ENCODE measurements at places on chromosomes 4 and X.

GRCh38 chrX:149074398-149074797 lies 430.7 kb downstream of the IDS start:
- peak; percentile 6 for DNase-seq

- DNase-seq, result no peak
Observed at GRCh38 chrX:30065226-30065625, 150.1 kb upstream of the MAGEB2 start.

GRCh38 chr4:16916719-16917337 lies 18.4 kb upstream of the LDB2 start:
- DNase-seq, result peak; percentile 54

DNA sequence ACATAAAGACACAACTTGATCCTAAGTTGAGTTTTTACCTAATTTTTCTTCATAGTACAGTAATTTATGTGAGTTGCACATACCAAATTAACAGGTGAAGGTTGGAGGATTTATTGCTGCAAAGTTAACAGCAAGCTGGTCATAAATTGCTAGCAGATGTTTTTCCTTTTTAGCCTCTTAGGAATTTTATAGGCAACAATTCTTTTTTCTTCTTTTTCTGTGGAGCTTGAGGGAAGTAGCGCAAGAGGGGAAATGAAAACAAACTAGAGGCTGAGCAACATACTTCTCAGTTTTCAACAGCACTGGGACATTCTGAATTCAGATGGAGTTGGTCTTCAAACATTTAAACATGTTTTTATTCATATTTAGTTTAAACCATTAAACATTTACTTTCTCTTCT lies 63.7 kb upstream of the TLR2 start:
- DNase-seq, result no peak

- no peak for DNase-seq
Observed at GRCh38 chrX:38992441-38993096, 191.3 kb downstream of the MID1IP1 start.

DNA sequence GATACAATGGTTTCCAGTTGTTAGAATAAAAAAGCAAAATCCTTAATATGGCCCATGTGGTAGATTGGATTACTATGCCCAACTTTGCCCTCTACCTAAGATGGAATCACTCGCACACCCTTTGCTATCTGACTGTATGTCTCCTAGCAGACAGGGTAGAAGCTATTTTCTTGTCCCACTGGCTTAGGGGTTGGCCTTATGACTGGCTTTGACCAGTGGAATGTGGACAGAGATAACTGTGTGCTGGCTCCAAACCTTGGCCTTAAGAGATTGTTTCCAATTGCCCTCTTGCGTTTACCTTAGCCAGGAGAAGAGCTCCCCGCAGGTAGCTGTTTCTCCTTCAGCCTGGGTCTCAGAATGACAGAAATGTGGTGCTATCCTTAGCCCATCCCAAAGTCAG lies 355.9 kb downstream of the BCOR start:
- no peak for DNase-seq

DNA sequence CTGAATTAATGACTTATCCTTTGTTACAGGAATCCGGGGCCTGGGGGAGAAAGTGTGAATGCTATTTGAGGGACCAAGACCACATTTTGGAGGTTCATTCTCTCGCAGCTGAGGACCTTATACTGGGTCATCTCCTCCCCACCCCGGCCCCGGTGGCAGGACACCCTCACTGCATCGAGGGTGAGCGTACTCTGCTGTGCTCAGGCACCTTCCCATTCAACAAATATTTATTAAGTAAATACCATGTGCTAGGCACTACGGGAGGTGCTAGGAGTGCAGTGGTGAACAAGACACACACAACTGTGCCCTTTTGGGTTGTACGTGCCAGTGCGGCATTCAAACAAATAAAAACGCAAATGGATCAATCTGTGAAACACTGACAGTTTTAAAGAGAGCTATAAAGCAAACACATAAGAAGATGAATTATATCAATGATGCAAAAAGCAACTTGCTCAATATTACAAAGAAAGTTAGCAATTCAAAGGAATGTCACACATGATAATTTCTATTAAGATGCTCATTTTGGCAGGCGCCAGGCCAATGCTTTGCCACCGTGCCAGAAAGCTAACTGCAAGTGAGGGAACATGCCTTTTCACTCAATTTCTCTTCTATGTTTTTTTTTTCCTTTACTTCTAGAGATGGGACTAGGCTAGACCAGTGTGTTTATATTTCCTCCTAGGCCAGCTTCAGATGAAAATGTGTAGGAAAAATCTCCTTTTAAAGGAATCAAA lies 24.6 kb downstream of the ADGRG2 start:
- no peak for DNase-seq

- DNase-seq, result no peak
Observed at GRCh38 chr4:177271091-177271490, 38.6 kb upstream of the NEIL3 start.

DNA sequence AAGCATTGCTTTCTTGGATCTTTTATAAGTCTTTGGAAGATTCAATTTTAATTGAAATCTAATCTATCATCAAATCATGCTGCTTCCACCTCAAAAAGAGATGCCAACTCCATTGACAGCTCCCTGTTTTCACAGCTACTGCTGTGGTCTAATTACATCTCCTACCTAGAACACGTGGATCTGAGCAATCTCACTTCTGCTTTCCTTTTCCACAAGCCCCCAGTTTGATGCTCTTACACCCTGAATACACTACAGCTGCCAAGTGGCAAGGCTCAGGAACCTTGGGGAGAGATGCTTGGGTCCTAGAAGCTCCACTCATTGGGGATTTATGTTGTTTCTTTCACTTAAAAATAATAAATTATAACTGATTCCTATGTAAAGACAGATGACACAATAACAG lies 172.0 kb downstream of the CFAP299 start:
- peak; percentile 26 for DNase-seq

- DNase-seq, result peak; percentile 6
Observed at GRCh38 chrX:39652336-39652735, 445.4 kb downstream of the BCOR start.

- no peak for DNase-seq
Observed at GRCh38 chrX:128543114-128543513, 490.9 kb upstream of the ACTRT1 start.

DNA sequence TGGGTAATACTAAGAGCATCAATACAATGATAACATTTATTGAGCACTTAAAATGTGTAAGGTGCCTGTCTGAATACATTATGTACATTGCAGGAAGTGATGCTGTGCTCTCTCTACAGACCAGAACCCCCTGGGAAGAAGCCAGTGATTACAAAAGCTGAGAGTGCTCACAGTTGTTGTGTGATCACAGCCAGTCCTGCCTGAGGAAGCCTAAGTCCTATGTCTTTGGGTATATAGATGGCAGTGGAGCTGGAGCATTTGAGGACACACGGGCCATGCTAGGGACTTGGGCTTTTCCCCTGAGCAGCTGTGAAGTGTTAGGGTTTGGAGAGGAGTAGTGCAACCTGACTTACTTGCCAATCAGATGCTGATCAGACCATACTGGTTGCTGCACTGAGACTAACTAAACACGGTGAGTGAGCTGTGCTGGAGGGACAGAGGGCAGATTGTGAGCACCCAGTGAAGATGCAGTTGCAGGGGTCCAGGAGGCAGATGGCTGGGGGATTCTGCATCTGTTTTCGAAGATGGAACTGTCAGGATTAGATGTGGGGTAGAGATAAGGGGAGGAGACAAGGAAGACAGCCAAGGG lies 60.8 kb upstream of the TBC1D14 start:
- DNase-seq, result no peak

DNA sequence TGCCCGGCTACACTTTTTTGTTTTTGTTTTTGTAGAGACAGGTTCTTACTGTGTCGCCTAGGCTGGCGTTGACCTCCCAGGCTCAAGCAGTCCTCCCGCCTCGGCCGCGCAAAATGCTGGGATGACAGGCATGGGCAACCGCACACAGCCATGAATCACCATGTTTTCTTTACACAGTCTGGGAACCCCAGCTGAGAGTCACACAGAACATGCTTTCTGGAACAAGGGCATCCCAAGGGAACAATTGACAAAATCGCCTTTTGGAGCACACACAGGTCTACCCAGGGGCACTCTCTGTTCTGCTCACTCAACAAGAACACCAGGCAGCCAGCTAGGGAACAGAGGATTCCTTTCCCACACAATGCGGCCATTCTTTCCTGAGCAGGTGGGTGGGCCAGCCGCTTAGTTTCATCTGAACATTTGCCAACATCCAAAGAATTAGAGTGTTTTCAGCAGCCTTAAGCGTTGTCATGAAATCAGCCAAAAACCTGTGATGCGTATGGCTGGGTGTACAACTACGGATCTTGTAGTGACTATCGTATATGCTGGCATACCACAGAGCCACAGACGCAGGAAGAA lies 15.7 kb downstream of the PRKX start:
- peak; percentile 73 for DNase-seq

GRCh38 chr4:40621229-40621591 lies 8.5 kb downstream of the RBM47 start:
- no peak for DNase-seq

DNA sequence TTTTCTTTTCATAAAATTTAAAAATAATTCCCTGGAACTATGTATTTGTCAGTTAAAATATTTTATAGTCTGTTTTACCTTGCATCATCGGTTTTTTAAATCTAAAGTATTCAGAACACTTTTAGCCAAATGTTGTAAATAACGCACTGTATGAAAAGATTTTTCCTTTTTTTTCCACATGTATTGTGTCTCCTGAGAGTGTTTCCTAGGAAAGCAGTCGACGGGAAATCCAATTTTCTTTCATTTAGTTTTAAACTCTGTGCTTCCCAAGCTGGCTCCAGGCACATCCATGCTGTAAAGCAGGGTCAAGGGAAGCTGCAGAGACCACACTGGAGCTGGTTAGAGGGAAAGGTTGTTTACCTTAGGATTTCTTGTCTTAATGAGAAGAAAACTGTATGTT lies 1724.3 kb upstream of the TENM3 start:
- no peak for DNase-seq

GRCh38 chrX:103539695-103540094 lies 20.4 kb upstream of the RAB40A start:
- no peak for DNase-seq

DNA sequence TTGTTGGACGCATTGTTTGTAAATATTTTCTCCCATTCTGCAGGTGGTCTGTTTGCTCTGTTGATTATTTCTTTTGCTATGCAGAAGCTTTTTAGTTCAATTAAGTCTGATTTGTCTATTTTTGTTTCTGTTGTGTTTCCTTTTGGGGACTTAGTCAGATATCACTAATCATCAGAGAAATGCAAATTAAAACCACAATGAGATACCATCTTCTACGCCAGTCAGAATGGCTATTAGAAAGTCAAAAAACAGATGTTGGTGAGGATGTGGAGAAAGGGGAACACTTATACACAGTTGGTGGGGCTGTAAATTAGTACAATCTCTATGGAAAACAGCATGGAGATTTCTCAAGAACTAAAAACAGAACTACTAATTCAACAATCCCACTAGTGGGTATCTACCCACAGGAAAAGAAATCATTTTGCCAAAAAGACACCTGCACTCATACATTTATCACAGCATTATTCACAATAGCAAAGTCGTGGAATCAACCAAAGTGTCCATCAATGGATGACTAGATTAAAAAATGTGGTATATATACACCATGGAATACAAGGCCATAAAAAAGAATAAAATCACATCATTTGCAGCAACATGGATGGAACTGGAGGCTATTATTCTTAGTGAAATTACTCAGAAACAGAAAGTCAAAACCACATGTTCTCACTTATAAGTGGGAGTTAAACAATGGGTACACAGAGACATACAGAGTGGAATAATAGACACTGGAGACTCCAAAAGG lies 8.1 kb downstream of the COQ2 start:
- no peak for DNase-seq

DNA sequence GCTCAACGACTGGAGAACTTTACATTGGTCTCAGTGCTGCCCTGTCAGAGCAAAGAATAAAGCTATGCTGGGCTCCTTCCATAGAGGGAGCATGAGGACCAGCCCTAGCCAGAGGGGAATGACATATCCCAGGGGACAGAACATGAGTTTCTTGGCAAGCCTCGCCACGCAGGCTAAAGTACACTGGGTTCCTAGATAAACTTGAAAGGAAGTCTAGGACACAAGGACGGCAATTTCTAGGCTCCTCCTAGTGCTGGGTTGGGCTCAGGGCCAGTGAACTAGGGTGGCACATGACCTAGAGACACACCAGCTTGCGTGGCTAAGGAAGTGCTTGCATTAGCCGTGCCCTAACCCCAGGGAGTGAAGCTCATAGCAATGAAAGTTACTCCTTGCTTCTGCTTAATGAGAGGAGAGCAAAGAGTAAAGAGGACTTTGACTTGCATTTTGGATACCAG lies 141.0 kb downstream of the MAB21L2 start:
- no peak for DNase-seq

DNA sequence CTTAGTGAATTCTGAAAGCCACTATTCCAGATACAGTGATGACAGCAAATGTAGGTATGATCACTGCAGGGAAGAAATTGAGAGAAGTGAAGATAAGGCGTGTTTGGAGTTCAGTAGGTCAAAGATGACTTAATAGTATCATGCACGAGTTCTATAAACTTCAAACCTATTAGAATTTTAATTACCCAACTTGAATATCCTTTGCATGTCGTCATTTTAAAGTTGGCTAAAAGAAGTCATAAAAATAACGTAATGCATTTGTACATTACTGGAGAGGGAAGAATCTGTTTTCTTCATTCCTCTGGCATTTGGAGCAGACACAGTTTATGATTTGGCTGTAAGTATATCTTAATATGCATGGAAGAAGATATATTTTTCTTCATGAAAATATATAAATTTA lies 68.6 kb upstream of the MXRA5 start:
- no peak for DNase-seq

- DNase-seq, result no peak
Observed at GRCh38 chr4:112075906-112076305, 69.3 kb upstream of the FAM241A start.

Data from NCI-H146 (cell line).